ENCODE measurements at places on chromosomes 6 and 20.

GRCh38 chr20:23264545-23264944 is 86.0 kb upstream of the NXT1 start:
- DNase-seq: no peak

DNA sequence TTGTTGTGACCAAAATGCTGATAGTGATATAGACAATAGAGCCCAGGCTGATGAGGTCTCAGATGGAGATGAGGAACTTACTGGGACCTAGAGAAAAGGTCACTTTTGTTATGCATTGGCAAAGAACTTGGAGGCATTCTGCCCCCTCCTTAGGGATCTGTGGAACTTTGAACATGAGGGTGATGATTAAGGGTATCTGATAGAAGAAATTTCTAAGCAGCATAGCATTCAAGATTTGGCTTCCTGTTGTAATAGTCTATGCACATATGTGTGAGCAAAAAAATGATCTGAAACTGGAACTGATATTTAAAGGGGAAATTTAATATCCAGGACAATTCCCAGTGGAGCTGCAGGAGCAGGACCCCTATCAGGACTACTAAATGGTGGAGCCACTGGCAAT is 17.1 kb downstream of the HLA-A start:
- no peak for DNase-seq

DNA sequence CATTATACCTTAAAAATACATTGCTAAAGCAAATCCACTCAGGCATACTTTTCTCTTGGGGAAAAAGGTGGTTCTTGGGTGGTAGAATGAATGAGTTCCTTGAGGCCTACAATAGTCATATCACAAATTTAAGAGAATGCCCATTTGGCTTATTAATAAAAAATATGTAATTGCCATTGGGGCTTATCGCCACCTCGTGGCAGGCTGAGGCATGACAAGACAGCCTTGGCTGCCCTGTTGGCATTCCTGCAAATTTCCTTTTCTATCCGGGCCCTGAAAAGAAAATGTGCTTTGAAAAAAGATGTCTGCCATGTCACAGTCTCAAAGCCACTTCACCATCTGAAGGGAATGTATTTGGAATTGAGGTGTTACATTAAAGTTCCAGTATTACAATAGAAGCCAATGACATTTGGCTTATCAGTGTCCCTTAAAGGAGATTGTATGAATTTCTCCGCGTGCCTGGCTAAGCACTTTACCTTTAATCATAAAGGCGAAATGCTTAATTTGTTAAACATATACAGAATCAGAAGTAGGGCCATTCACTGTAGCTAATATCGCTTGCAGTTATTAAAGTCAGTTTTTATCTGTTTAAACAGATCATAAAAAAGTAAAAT is 188.3 kb upstream of the ZFP64 start:
- DNase-seq: no peak

DNA sequence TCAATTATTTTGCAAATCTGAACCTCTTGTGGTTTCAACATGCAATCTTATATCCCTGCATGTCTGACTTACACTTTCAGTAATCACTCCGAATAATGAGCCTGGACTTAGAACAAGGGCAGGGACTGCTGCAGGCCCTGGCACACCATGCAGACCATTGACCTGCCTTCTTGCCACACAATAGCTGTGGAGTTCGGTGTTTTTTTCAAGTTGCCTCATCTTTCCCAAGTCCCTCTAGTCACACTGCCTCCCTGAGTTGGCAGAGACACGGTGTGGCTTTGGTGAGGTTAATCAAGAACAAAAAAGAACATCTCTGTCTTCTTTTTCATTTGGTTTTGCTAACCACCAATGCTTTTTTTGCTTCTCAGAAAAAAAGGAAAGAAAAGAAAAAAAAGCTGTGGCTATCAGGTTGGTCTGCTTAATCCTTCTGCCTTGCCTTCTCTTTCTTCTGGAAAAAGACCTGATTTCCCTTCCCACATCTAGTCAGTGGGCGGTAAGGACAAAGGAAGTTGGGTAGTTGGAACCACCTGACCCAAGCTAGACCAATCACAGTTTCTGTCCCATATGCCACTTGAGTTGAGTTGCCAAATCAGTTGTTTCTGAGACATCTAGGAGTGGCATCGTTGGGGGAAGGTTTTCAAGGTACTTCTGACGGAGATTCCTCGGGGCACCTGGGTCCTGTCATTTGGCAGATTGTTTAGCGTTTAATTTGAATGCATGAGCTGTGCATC is 55.9 kb upstream of the TASP1 start:
- no peak for DNase-seq

DNA sequence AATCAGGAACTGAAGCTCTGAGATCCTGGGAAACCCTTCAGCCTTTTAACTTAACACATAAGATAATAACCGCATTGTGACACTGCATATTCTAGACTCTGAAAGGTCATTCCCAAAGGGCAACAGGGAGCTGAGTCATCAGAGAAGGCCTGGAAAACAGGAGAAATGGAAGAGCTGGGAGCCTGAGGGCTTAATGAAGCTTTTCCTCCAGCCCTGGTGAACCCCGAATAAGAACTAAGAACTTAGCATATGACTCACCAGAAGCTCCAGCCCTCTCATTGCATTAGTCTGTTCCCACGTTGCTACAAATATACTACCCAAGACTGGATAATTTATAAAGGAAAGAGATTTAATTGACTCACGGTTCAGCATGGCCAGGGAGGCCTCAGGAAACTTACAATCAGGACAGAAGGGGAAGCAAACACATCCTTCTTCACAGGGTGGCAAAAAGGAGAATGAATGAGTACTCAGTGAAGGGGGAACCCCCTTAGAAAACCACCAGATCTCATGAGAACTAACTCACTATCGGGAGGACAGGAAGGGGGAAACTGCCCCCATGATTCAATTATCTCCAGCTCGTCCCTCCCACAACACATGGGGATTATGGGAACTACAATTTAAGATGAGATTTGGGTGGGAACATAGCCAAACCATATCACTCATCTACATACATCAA is 648.5 kb downstream of the TFAP2A start:
- DNase-seq: peak; percentile 27

GRCh38 chr6:140044626-140045025 is 670.2 kb upstream of the CITED2 start:
- DNase-seq: no peak

GRCh38 chr20:9919271-9920014 is 80.6 kb upstream of the PAK5 start:
- no peak for DNase-seq

- no peak for DNase-seq
These were observed 26.8 kb downstream of the C6orf89 start for GRCh38 chr6:36912586-36912985.

- DNase-seq: no peak
These were observed 173.2 kb downstream of the CDH26 start for GRCh38 chr20:60131375-60131774.

- no peak for DNase-seq
These were observed 50.5 kb downstream of the PCNA start for GRCh38 chr20:5069141-5069806.

DNA sequence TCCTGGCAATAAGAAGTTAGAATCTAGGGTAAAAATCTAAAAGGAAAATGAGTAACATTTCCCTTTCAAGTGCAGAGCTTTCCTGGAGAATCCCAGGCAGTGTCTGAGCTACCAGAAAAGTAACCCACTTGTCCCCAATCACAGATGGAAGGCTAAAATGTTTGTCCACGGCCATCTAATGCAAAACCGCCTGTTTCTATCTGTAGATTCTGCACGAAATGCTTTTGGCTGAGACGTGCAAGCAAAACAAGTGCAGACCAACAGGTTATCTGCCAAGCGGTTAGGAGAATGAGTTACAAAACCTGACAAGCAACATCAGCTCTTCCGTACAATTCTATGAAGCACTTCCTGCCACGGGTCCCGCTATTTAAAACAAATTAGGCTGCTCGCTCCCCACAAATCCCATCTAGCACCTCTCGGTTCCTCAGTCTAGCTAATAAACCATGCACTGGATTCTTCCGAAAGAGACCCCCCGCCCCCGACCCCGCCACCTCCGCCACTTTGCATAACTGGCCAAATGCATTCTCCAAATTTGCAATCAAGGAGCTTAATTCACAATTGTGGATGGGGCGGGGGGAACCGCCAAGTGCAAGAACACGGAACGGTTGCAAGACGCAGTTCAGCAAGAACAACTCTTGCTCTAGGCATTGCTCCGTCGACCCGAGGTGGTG is 1.4 kb downstream of the ELOVL5 start:
- no peak for DNase-seq

DNA sequence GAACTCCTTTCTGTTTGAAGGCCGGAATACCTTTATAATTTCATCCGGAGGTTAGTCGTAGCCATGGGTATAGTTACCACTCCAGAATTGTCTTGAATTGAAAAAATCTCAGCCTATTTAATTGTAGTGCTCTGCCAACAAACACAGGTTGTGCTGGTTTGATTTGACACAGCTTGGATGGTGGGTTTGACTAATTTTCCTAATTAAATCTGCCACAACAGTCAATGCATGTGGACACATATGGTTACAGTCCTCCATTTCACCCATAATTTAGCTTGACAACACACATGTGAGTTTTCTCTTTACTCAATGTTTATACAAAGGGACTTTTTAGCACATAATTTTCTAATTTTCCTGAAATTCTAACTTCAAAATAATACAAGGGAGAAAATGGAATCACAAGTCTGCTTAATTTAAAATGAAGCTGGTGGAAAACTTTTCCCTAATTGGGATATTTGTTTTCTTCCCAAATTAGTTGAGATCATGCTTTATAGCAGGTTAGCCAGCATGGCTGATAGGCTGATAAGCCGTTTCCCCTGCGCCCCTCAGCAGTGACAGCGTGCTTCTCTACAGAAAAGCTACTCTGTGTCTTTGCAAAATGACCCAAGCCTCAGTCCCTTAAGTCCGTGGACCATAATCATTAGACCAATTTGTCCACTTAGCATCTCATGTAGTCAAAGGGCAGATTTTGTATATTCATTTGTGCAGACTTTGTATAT is 463.5 kb upstream of the FLRT3 start:
- DNase-seq: no peak

- no peak for DNase-seq
These were observed 110.1 kb downstream of the ADTRP start for GRCh38 chr6:11668455-11668854.

DNA sequence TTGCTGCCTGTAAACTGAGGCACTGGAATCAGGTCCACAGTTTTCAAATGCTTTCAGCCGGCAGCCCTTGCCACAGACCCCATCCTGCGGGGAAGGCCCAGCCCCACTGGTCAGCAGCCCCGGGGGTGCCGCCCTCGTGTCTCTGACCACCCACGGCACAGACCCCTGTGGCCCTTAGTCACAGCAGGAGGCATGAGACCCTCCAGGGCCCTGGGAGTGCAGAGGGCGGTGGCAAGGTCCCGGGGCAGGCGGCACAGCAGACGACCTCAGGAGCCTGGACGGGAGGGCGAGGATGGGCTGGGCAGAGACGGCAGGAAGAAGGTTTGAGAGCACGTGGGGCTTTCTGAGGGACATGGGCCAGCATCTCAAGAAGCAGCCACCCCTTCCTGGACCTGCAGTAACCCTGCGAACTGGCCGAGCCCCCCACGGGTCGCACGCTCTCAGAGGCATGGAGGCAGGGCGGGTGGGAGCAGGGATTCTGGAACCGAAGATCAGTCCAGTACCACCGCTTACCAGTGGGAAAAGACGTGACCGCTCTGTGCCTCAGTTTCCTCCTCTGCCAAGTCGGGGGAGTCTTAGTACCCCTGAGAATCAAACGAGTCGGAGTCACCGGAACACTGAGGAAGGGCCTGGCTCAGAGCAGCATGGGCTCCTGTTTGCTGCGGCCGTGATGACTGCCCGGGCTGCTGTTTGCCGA is 140.7 kb downstream of the TAF4 start:
- DNase-seq: no peak

DNA sequence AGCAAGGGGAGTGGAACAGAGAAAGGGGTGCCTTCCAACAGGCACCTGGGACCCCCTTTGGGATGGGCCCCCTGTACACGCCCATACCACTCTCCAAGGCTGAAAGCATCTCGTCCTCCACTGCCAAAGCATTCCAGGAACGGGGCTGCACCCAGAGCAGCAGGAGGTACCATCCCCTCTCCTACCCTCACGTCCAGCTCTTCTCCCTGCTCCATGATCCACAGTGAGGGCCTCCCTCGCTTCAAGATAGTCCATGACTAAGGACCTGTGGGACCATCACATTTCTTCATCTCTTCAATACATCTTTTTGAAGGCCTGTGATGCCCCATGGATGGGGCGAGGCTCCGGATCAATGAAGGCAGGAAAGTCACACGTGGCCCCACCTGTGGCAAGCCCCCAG is 209.9 kb downstream of the ANKRD60 start:
- no peak for DNase-seq

- no peak for DNase-seq
These were observed 52.6 kb downstream of the THBS2 start for GRCh38 chr6:169200893-169201514.

- no peak for DNase-seq
These were observed 39.1 kb downstream of the MCM8 start for GRCh38 chr20:5989539-5989938.

GRCh38 chr20:43159994-43160393 is 29.7 kb downstream of the PTPRT start:
- no peak for DNase-seq

GRCh38 chr6:36200998-36201596 is 4.6 kb downstream of the BRPF3 start:
- no peak for DNase-seq

GRCh38 chr6:25692472-25692871 is 40.5 kb downstream of the SCGN start:
- DNase-seq: peak; percentile 22

DNA sequence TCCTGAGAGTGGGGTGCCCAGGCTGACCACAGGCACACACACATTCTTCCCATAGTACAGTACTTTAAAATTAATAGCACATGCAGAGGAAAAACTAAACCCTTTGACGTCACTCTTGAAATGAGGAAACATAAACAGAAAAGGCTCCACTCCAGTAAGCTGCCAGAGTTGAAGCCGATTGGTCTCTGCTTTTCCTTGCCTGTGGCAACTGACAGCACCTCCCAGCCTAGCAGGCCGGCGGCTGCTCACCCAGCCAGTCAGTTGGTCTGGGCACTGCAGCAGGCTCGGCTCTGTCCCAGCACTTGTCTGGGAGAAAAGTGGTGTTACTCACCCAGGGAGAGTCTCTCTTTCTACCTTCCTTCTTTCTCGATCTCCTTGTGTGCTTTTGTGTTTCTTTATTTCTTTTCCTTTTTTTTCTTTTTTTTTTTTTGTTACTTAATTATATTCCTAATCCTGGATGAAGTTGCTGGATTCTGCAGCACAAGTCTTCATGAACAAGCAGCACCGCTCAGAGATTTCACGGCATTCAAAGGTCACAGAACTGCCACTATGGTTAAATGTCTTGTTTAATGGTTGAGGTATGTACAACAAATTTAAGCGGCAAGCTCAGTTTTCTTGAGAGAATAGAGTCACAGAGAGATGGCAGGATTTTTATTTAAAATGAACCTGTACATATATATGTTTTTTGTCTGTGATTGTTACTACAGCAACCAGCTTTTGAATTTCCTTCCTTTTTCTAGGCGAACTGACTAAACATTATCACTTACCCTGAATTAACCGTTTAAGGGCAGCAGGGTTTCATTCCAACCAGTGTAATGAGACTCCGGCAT is at the start of gene PDE7B:
TSS of gene PDE7B (plus strand) at position 260 of the 830 bp plus-strand sequence.
- DNase-seq: peak; percentile 3

DNA sequence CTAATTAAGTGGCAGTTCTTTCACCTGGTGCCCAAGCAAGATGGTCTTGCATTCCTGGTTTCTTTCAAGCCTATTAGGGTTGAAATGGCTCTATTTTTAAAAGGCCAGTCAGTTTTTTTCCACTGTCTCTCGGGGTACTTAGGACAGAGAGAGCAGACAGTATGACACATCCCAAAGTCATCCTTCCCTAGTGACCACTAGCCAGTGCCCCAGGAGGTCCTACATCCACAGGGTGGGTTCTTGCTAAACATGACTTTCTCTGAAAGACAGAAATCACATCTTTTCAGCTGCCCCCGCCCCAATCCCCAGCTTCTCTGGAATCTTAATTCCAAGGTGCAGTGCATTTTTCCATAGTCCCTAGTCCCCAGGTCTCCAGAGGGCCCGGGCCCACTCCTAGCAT is 192.4 kb downstream of the SLC24A3 start:
- no peak for DNase-seq
